ENCODE measurements at places on chromosomes 5 and 9.

DNA sequence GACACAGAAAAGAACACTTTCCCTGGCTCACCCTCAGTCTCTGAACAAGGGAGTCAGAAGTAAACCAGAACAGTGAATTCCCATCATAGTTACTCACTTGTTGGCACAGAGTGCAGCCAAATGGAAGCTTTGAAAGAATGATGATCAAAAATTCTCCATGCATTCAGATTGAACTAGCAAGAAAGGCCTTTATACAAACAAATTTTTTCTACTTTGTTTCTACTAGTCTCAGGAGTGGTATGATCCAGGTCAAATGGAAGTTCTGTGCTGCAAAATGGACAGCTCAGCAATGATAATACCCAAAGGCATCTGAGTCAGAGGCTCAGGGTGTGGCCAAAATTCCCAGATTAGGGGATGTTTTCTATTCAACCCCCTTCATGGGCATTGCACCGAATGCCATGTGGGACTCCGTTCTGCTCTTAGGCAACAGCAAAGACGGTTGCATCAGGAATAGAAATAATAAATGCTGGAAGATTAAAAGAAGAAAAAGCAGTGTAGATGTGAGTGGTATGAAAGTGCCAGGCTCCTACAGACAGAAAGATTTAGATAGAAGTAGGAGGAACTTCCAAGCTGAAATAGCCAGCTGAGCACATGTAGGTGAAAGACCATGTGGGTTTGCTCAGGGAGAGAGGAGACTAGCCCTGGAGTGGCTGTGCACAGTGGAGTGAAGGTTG, 24.0 kb upstream of the ASPN start:
- no peak for DNase-seq

GRCh38 chr9:120389300-120389699, 190.7 kb downstream of the CDK5RAP2 start:
- DNase-seq, result no peak

- DNase-seq, result no peak
Measured at GRCh38 chr5:73274881-73275663, 102.1 kb downstream of the TMEM174 start.

DNA sequence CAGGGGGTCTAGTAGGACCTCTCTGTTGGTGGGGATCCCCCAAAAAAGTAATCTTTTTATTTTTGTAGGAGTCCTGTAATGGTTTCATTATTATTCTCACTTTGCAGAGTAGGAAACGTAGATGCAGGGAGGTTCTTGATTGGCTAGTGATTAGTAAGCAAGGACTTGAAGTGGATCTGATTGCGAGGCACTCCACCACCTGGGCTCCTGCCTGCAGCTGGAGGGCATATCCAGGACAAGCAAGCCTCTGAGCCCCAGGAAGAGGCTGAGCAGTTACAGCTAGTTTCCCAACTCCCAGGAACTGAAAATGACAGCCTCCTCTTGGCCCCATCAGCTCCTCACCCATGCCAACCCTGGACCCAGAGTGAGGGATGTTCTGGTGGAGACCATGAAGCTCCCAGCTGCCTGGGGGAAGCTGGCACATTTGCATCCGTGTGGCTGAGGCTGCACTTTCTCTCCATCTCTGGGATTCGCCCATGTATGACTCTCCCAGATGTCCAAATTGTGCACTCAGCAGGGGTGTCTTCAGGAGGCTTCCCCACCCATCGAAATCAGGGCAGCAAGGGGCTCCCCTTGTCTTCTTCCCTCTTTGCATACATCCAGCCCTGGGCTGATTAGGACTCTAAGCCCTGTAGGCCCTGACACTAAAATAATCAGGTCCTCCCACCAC, 10.2 kb downstream of the KCNIP1 start:
- no peak for DNase-seq

DNA sequence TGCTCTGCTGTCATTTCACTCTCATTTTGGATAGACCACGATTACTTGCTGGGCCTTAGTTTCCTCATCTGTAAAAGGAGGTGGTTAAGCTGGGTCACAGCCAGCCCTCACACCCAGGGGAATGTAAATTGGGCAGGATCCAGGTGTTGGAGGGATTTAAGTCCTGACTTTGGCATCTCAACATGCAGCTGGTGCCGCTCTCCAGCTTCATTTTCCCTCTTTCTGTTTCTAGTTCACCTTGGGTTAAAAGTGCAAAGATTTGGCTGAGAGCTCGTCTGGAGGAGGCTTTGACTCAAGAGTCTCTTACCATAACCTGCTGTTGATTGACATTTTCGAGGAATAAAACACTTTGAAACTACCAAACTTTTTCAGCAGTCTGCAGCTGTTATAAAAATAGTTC, 144.3 kb upstream of the DHFR start:
- no peak for DNase-seq

GRCh38 chr5:80090884-80091166, 55.7 kb downstream of the THBS4 start:
- no peak for DNase-seq

- DNase-seq, result no peak
Measured at GRCh38 chr9:125633116-125633745, 73.8 kb downstream of the MAPKAP1 start.

DNA sequence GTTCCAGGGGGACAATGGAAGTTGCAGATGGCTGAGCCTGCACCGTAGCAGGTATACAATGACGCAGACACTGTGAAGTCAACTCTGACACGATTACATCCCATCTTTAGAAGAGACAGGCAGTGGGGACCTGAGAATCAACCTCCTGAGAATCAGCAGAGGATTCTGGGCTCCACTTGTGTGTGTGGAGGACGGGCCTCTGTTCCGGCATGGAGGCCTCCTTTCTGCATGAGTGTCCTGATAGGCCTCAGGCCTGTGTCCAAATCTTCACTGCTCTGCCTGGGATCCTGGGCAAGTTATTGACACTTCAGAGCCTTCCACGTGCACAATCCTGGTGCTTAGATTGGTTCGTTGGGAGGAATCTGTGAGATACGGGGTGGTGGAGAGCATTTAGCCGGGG, 151.2 kb upstream of the COL5A1 start:
- DNase-seq, result no peak

- DNase-seq, result no peak
Measured at GRCh38 chr9:123346026-123346425, 10.0 kb upstream of the CRB2 start.

DNA sequence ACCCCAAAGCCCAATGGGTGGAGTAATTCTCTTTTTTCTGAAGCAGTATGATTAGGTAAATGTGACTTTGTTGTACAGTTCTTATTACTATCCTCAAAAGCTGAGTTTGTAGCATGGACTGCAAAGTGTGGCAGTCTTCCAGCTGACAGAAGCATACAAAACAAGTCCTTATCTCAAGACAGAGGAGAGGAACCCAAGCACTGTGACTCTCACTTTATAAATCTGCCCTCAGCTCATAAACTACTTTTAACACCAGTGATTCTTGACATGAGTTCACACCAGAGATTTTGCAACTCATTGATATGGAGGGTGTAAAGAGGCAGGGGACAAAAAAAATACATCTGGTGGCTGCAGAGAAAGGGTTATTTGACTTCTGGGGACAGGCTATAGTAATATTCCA, 251.6 kb downstream of the NTRK2 start:
- DNase-seq, result no peak

DNA sequence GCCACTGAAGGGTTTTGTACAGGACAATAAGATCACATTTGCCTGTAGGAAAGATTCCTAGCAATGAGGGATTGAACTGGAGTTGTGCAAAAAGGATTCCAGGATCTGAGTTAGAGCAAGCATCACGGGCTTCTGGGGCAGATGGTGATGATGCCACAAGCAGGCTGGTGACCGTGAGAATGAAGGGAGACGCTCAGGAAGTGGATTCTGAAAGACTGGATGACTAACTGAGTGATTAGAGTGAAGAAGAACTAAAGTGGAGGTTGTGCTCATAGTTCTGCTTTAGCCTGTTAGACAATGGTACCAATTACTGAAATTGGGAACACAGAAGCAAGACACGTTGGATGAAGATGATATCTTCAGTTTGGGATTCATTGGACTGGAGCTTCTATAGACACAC, 168.2 kb downstream of the CD180 start:
- no peak for DNase-seq

- no peak for DNase-seq
Measured at GRCh38 chr5:168346417-168346816, 55.0 kb downstream of the WWC1 start.

- DNase-seq, result no peak
Measured at GRCh38 chr5:57953792-57954191, 471.2 kb upstream of the ACTBL2 start.

- DNase-seq, result no peak
Measured at GRCh38 chr5:83092619-83093018, 15.3 kb downstream of the XRCC4 start.
